Suppressor macrophage (primary cell): ENCODE measurements at places on chromosomes 6 and 20.
A peak's percentile ranks its signal among the peaks of the same experiment; 100 is the strongest.

DNA sequence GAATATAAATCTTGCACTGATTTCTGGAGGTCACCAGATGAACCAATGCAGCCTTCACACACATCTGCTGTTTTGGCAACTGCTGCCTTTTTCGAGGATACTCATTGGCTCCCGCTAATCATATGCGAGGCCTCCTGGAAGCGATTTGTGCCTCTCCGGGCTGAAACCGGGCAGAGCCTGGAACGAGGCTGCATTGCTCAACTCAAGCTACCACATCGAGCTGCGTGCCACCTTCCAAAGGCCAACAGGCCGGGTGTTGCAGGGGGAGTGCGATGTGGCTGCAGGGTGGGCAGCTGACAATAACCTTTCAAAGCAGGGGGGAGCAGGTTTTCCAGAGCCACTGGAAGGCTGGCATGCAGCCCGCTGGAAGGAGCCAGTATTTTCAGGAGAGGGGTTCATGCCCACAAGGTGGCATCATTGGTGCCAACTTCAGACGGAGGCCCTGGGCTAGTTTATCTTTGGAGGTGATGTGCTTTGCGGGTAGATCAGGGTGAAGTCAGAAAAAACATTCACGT lies 122.6 kb upstream of the IFNGR1 start:
- peak; percentile 47 for DNase-seq

DNA sequence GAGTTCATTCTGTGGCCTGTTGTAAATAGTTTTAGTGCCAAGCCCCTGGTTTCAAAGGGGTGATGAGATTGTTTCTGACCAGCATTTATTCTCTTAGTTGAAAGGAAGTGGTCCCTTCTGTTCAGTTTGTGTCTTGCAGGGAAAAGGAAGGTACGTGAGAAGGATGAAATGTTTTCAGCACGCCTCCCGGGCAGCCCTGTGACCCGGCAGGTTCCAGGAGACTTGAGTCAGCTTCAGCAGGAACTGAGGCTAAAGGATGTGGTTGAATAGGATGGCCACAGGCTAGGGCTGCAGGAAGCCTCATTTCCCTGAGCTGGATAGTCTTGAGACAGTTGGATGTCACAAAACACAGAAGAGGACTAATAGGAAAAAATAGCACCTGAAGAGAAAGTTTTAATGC lies 132.4 kb upstream of the SYNDIG1 start:
- DNase-seq, result no peak

- DNase-seq, result no peak
Observed at GRCh38 chr6:145865595-145865994, 51.0 kb upstream of the FBXO30 start.

- no peak for DNase-seq
Observed at GRCh38 chr6:77474286-77474956, 11.1 kb upstream of the HTR1B start.

DNA sequence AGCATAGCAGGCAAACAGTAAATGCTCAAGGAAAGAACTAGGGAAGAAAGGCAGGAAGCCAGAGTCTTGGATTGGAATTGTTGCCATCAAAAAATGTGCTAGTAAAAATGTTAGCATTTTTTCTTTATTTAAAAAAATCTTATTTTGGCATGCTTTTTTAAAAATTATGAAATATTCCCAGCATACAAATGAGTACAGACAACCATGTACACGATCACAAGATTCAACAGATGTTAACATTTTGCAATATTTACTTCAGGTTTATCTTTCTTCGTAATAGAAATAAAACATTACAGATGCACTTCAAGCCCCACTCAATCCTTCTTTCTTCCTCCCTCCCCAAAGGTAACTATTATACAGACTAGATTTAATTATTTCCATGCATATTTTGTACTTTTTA lies 27.4 kb upstream of the NOP56 start:
- no peak for DNase-seq

DNA sequence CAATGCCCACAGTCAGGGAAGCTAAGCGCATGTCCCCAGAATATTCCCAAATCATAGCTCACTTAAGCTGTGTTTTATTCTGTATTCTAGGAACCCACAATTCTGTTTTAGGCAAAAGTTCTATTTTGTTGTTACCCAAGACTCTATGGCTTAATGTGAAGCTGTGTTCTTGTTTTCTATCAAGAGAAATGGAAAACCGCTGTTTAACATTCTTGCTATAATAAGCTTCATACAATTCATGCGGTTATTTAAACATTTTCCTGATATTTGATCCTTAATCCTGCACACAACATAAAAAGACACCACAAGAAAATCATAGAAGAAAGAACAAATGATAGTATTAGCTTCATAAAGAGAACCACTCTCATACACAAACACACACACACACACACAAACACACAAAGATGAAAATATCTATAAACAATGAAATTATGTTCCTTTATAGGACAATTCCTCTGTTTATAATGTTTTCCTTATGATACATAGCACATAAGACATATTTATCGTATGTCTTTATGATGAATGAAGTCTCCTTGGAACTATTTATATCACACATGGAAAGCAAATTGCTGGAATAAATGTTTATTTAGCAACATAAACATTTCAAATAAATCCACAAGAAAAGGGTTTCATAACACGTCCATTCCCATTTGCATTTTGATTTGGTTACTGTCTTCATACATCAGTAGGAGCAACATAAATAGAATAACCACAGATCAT lies 16.4 kb upstream of the COL21A1 start:
- no peak for DNase-seq

DNA sequence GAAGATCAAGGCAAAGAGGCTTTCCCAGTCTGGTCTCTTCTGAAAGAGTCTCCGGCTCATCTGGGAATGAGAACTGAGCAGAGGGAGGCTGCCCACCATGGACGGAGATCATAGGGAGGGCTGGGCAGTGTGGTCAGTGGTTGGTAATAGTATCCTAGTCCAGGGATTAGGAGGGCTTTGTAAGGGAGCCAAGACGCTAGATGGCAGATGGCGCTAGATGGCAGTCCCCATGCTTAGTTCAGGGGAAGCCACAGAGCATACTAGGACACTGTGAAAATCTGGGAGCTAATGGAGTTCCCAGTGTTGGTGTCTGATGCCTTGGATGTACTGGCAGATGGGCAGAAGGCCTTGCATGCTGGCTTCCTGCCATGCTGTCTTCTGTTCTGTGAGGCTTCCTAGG lies 21.7 kb upstream of the DAAM2 start:
- DNase-seq, result no peak

DNA sequence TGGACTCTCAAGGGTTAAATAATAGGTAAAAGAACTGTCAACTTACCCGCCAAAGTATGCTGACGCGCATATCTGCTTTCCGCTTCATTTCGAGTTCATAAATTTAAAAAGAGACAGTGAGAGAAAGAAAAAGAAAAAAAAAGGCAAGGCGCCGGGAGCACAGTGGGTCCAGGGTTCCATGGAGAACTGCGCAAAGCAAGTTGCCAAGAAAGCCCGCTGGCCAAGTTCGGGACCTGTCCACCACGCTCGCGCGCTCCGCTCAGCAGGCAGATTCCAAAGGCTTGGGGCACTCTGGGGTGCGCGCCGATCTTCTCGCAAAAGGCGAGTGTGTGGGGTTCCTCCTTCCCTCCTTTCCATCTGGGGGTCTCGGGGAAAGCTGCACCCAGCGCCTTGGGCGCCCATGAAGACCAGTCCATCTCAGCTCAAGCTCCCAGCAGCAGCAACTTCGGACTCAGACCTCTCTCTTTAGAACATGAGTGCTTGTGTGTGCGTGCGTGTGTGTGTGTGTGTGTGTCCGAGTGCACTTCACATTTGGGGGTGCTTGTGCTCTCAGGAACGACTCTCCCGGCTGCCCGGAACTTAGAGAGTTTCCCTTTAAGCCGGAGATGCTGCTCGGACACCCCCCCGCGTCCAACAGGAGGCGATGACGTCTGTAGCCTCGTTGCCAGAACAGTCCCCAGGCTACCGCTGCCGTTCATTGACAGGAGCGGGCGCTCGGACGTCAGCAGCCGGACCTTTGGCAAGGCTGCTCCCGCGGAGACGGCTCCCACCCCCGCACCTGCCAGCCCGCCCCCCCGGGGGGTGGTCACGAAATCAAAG lies 180.0 kb downstream of the TBXT start:
- no peak for DNase-seq

DNA sequence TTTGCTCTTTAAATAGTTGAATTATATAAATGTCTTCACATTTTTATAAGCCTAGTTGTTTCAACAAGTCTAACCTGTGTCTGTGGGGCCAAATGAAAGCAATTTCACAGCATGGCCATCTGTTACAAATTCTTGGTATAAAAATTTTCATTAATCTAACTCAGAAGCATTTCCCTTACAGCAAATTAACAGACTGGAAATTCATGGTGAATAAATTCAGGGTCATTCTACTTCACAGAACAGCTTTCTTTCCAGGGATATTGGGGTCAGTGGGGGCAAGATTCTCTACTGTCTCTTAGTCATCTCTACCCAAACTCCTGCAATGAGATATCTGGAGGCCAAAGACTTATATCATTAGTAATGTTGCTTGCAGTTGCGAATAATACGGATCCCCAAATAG lies 352.1 kb downstream of the MMUT start:
- no peak for DNase-seq

GRCh38 chr20:10388597-10388996 lies 45.4 kb downstream of the MKKS start:
- DNase-seq, result no peak

- peak; percentile 64 for DNase-seq
Observed at GRCh38 chr6:157036245-157036711, 259.1 kb downstream of the ARID1B start.

- no peak for DNase-seq
Observed at GRCh38 chr6:144646093-144647056, 361.2 kb downstream of the UTRN start.

- peak; percentile 48 for DNase-seq
Observed at GRCh38 chr6:100464903-100465700, at the start of gene SIM1. SIM1 (minus strand) TSS chr6:100464921; CDS start chr6:100463468, 1,453 bp downstream.

DNA sequence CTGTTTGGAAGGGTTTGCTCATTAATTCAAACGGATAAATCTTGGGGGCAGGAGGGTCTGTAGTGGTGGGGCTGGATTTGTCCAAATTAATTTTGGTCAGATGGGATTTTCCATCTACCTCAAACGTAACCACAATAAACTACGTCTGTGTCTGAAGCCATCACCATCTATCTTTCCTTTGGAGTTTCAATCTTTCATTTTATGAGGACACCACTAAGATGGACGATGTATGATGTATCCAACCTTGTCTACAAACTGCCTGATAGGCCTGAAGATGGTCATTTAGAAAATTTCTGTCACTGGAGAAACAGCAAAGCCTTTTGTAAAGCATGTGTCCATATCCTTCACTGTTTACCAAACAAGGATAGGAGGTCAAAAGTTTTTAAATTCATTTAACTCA lies 138.6 kb upstream of the MARCKS start:
- no peak for DNase-seq

DNA sequence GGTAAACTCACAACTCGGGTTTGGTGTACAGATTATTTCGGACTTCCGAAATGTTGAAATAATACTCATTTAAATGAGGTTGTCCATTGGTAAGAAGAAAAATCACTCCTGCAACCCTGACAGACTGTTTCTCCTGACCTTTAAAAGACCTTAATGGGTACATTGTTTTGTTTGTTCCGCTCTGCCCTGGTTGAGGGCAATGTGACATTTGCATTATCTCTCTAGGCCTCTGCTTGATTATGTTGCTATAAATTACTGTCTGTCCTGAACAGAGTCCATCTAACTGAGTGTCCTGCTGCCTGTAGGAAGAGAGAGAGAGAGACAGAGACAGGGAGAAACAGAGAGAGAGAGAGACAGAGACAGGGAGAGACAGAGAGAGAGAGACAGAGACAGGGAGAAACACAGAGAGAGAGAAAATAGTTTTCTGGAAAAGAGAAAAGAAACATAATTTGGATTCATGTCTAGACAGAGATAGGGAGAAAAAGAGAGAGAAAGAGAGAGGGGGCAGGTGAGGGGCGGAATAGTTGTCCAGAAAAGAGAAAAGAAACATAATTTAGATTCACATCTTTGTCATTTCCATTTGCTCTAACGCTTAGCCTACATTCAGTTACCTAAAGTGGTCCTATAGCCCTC lies 83.2 kb downstream of the SHLD1 start:
- no peak for DNase-seq

- peak; percentile 36 for DNase-seq
Observed at GRCh38 chr20:57399587-57400155, 8.5 kb downstream of the RBM38 start.

DNA sequence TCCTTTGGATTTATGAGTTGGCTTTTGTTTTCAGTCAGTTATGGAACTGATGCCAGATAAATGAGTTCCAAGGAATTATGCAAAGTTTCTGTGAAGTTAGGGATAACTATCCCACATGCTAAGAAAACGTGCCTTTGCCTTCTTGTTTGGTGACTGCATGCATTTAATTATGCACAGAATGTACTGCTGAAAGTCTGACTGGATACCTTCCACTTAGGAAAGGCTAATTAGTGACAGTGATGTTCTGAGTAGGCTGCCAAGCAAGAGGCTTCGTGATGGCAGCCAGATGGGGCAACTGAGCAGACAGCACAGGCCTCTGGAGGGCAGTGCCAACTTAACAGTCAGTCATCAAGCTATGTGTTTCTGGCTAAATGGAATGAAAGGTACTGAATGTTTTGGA lies 289.9 kb downstream of the CD109 start:
- DNase-seq, result no peak

DNA sequence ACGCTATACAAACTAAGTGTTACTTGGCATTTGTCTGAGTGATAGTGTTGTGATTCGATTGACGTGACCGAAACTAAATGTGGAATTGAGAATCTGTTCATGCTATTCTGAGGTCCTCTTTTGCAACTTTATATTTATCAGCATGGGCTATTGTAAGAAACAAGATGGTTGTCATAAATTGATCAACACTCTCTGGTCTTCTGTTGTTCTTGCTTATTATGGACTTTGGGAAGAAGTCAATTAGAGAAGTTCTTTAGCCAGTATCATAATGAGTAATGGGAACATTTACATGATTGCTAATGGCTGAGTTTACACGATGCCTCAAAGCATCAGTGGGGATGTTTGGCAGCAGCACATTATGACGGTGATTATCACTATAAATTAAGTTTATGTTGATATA lies 195.0 kb downstream of the CD83 start:
- DNase-seq, result peak; percentile 24

DNA sequence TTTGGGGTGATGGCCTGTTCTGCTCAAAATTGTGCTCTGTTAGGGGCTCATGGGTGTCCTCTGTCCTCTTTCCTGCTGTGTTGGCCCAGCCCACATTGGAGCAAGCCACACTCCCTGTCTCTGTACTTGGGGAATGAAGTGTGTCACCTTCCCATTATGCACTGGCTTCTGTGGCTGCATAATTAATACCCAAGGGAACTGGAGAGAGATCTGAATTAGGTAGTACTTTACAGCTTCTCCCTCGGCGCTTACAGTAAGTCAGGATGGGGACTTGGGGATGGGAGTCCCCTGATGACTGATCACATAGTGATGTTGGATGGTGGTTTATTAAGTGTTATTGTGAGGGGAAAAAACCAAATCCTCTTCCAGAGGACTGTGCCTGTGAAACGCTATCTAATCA lies 116.6 kb downstream of the FOXO3 start:
- no peak for DNase-seq

- DNase-seq, result no peak
Observed at GRCh38 chr20:22470620-22471026, 113.7 kb downstream of the FOXA2 start.
